Mammary microvascular endothelial cell (primary cell): ENCODE measurements at places on chromosomes 1 and 21. TPM values are rescaled to one million over a fixed set of nuclear protein-coding genes. Genes with fewer than 3 reads are reported as not detected.

Gene VPS45
- total RNA-seq: 20.5 and 30.6 TPM in 2 replicates

Gene RIPPLY3
- total RNA-seq: 0.05 TPM in 1 of 2 replicates, not detected in the other

Gene RNU1-1
- total RNA-seq: under 0.01 TPM in 1 of 2 replicates, not detected in the other

Gene OR2L3
- total RNA-seq: not detected in 2 replicates

Gene DCLRE1B
- 9.1 and 10.6 TPM in 2 replicates for total RNA-seq

Gene SYCP1
- total RNA-seq: not detected in 2 replicates

Gene HES4
- total RNA-seq: 12.7 and 14.3 TPM in 2 replicates

Gene EIF3I
- total RNA-seq: 456 and 480 TPM in 2 replicates

Gene TFAP2E
- not detected in 2 replicates for total RNA-seq

Gene DMBX1
- not detected in 2 replicates for total RNA-seq

Gene C8A
- total RNA-seq: not detected in 2 replicates

Gene NEK2
- 23.2 and 24.2 TPM in 2 replicates for total RNA-seq

Gene INSRR
- total RNA-seq: not detected in 2 replicates

Gene FAM3B
- not detected in 2 replicates for total RNA-seq

Gene FCGR1A
- not detected in 2 replicates for total RNA-seq

Gene ADAMTS1
- total RNA-seq: 19.4 and 20.3 TPM in 2 replicates

Gene GFI1
- 0.07 TPM in 1 of 2 replicates, not detected in the other for total RNA-seq

Gene PAPPA2
- total RNA-seq: 0.05 and 0.13 TPM in 2 replicates

Gene FMO2
- total RNA-seq: not detected in 2 replicates

Gene DCDC2B
- not detected in 2 replicates for total RNA-seq

Gene CDC20
- 174 and 181 TPM in 2 replicates for total RNA-seq

Gene LCE1B
- not detected in 2 replicates for total RNA-seq

Gene MPZ
- total RNA-seq: 1.8 and 2.1 TPM in 2 replicates
